GF-D8 (cell line): ENCODE measurements at places on chromosomes 3 and 15.

- DNase-seq: no peak
Measured at GRCh38 chr3:69282181-69282580, 103.7 kb downstream of the FRMD4B start.

DNA sequence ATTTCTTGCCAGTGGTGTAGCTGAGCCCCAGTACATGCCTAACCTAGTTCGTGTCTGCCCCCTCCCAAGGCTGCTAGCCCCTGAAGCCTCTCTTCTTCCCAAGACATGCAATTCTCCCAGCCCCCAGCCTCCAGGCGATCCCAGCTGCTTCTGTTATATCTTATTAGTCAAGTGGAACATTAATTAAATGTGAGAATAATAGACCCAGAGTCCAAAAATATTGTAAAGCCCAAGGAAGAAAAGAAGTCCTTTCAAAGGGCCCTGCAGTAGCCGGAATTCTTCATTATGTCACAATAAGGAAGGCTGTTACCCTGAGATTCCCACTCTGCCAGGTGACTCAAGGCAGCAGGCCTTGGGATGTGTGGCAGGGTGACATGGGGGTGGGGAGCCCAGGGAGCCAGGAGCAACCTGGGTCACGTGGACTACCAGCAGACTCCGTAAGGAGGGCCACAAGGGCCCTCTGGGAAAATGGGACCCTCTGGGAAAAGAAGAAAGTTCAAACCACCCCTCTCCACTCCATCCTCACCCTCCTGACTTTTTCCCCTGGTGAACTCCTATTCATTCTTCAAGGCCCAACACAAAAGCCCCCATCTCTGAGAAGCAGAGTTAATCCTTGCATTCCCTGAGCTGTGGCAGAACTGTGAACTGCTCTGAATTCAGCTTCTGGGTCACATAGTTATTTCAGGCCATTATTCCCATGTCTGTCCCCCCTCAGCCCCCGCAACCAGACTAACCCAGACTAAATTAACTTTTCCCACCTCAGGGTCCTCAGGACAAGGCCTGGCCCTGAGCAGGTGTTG lies 21.8 kb upstream of the TRH start:
- DNase-seq: no peak

DNA sequence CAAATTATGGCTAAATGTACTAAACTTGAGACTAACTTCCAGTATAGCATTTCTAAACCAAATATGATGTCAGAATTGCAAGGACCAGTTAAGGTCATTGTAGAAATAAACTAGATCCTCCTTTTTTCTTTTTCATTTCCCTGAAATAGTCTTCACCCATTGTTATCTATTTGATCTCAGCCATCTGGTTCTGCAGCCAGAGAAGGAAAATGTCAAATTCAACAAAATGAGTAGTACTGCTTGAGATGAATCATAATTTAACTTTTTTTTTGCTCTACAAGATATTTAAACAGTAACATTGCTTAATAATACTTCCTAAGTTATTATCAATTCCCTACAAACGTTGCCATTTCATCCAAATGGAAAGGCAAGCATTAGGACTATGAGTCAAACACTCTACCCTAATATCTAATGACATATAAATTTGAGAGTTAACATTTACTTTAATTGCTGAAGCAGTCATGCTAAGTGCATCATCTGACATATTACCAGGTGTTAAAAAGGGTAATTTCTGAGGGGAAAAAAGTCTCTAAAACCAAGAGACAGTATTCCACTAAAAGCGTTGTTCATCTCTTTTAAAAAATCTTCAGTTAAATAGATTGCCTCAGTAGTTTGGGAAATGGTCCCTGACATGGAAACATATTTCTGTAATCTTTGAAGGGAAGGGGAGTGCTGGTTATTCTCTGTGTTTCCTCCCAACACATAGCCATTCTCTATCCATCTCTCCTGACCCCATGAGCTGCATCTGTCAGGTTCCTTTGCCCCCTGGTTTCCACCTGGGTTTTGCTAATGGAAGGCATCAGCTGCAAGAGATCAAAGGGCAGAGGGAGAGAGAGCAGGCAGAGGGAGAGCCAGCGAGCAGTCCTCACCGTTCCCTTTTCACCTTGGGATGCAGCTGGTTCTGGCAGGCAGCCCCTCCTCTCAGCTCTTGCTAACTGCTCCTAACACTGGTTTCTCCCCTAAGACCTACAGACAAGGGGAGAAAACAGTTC lies 138.5 kb downstream of the ARPP21 start:
- no peak for DNase-seq

DNA sequence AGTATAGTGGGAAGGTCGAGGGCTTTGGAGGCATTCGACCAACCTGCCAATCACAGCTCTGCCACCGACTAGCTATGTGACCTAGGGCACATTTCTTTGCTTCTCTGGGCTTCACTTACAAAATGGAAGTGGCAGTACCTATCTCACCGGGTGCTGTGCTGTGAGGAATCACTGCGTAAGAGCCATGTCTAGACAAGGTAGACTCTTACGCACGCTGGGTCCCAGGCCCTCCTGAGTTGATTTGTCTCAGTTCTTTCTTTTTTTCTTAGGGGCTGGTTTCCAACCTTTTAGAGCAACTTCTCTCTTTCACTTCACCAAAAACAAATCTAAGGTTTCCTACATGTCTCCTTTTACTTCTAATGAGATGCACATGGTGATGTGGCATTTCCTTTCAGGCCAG lies 18.8 kb downstream of the CA12 start:
- DNase-seq: no peak
